Memory B cell (primary cell): ENCODE measurements at places on chromosomes 13 and 19.
A peak's percentile ranks its signal among the peaks of the same experiment; 100 is the strongest.

DNA sequence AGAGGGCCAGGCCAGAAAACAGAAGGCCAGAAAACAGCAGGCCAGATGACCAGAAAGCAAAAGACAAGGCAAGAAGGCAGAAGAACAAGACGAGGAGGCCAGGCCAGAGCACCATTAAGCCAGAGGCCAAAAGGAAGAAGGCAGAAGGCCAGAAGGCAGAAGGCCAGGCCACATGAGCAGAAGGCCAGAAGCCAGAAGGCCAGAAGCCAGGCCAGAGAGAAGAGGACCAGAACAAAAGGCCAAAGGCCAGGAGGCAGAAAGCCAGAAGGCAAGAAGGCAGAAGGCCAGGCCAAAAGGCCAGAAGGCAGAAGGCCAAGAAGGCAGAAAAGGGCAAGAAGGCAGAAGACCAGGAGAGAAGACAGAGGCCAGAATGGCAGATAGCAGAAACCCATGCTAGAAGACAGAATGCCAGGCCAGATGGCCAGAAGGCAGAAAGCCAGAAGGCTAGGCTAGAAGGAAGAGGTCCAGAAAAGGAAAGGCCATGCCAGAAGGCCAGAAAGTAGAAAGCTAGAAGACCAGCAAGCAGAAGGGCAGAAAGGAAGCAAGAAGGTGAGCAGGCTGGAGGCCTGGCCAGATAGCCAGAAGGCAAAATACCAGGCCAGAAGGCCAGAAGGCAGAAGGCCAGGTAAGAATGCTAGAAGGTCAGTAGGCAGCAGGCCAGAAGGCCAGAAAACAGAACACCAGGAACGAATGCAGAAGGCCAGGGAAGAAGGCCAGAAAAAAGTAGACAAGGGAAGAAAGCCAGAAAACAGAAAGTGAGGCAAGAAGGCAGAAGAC is 187.6 kb downstream of the TUBA3C start:
- H3K36me3 ChIP-seq: no peaks in the 10 kb centered on the region
- no peaks in the 10 kb centered on the region for H3K4me1 ChIP-seq
- no peak overlapping the region for H3K27ac ChIP-seq
- no peak for DNase-seq
- no peak overlapping the region for H3K4me3 ChIP-seq

DNA sequence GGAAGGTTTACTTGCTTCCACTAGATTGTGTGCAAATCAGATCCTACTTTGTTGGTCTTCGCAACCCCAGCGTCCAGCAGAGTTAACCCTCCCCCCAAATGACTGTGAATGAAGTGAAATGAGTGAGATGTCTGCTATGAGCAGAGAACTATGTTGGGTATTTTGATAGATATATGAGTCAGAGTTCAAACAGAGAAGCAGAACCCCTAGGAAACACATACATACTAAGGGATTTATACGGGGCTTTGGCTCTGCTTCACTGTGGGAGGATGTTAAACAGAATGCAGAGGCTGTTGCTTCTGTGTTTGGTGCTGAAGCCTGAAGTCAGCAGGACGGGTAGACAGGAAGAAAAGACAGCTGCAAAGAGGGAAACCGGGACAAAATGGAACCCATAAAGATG is 197.0 kb downstream of the MZT1 start:
- H3K4me3 ChIP-seq: no peak overlapping the region
- no peaks in the 10 kb centered on the region for H3K36me3 ChIP-seq
- H3K27me3 ChIP-seq: no peaks in the 10 kb centered on the region
- H3K27ac ChIP-seq: no peak overlapping the region
- H3K4me1 ChIP-seq: no peaks in the 10 kb centered on the region

GRCh38 chr19:23998568-23998967 is 83.9 kb downstream of the ZNF726 start:
- no peaks in the 10 kb centered on the region for H3K4me1 ChIP-seq
- no peaks in the 10 kb centered on the region for H3K27me3 ChIP-seq
- no peak overlapping the region for H3K4me3 ChIP-seq
- H3K36me3 ChIP-seq: peaks cover 5% of the 10 kb centered on the region
- no peak overlapping the region for H3K27ac ChIP-seq

- peak overlapping the region; percentile 62 for H3K4me3 ChIP-seq
- no peaks in the 10 kb centered on the region for H3K27me3 ChIP-seq
- H3K27ac ChIP-seq: peak overlapping the region; percentile 91
Measured at GRCh38 chr19:10797541-10798256, 38.3 kb downstream of the TMED1 start.

GRCh38 chr13:50080203-50080910 is 65.1 kb downstream of the KCNRG start:
- H3K36me3 ChIP-seq: peaks cover 6% of the 10 kb centered on the region
- H3K27me3 ChIP-seq: no peaks in the 10 kb centered on the region
- H3K4me3 ChIP-seq: peak overlapping the region; percentile 100
- H3K4me1 ChIP-seq: peaks cover 19% of the 10 kb centered on the region
- DNase-seq: peak; percentile 30

- no peak overlapping the region for H3K4me3 ChIP-seq
- H3K27me3 ChIP-seq: no peaks in the 10 kb centered on the region
- H3K4me1 ChIP-seq: peaks cover 2% of the 10 kb centered on the region
- DNase-seq: no peak
- no peaks in the 10 kb centered on the region for H3K36me3 ChIP-seq
Measured at GRCh38 chr13:59476366-59476765, 687.4 kb downstream of the DIAPH3 start.

- no peaks in the 10 kb centered on the region for H3K36me3 ChIP-seq
- H3K27ac ChIP-seq: no peak overlapping the region
- no peak overlapping the region for H3K4me3 ChIP-seq
- peaks cover 26% of the 10 kb centered on the region for H3K27me3 ChIP-seq
Measured at GRCh38 chr19:35569281-35569781, 5.9 kb upstream of the ATP4A start.

DNA sequence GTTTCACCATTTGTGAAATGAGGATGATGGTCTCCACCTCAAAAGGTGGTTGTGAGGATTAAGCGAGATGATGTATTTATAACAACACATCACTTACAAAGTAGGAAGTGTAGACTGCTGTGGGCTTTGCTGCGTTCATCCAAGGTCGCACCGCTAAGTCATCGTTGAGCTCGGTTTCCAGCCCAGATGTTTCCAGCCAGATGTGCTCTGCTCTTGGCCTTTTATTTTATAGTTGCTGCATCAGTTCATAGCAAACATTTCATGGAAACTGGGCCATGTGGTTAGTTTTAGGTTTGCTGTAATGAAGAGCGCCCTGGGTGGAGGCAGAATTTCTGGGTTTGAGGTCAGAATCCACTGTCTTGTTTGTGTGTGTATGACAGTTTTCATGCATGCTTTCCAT is 76.5 kb upstream of the RNF113B start:
- no peak for DNase-seq
- H3K36me3 ChIP-seq: no peaks in the 10 kb centered on the region
- no peak overlapping the region for H3K27ac ChIP-seq
- H3K27me3 ChIP-seq: peaks cover 2% of the 10 kb centered on the region
- no peaks in the 10 kb centered on the region for H3K4me1 ChIP-seq
- H3K4me3 ChIP-seq: no peak overlapping the region

- no peaks in the 10 kb centered on the region for H3K4me1 ChIP-seq
- H3K27ac ChIP-seq: no peak overlapping the region
- H3K4me3 ChIP-seq: no peak overlapping the region
- peaks cover 25% of the 10 kb centered on the region for H3K27me3 ChIP-seq
- no peak for DNase-seq
Measured at GRCh38 chr19:10036601-10037071, 23.4 kb downstream of the RDH8 start.

DNA sequence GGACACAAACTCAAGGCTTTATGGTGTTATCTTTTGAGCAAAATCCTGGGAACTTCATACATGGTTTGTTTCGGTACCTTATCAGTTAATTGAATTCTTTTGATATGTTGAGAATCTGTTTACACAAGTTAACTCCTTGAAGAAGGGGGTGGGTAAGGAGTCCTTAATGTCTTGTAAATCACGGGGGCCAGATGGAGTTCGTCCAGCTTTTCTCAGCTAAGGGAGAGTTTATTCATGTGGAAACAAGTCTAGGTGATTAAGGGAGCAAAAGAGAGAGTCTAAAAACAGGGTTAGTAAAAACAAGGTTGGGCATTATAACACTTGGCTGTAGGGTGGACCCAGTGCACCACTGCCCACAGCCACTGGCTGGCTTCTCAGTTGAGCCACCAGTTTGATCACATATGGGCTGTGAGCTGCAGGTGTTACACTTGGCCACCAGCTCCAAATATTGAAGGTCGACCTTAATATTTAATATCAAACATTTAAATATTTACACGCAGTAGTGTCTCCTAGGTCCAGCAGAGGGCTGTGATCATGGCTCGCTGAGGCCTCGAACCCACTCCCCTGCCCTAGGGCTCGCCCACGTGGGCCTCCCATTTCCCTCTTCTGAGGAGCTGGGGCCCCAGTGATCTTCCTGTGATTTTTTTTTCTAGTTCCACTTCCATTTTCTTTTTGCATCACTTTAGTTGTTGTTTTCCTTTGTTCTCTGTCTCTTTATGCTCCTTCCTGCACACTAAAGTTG is 21.0 kb upstream of the ZNF43 start:
- H3K36me3 ChIP-seq: no peaks in the 10 kb centered on the region
- no peak overlapping the region for H3K4me3 ChIP-seq
- peaks cover 4% of the 10 kb centered on the region for H3K4me1 ChIP-seq
- no peaks in the 10 kb centered on the region for H3K27me3 ChIP-seq
- DNase-seq: no peak
